ENCODE measurements at places on chromosomes 16 and 17.

- DNase-seq, result no peak
These were observed 51.7 kb downstream of the ARHGAP27 start for GRCh38 chr17:45380991-45381390.

DNA sequence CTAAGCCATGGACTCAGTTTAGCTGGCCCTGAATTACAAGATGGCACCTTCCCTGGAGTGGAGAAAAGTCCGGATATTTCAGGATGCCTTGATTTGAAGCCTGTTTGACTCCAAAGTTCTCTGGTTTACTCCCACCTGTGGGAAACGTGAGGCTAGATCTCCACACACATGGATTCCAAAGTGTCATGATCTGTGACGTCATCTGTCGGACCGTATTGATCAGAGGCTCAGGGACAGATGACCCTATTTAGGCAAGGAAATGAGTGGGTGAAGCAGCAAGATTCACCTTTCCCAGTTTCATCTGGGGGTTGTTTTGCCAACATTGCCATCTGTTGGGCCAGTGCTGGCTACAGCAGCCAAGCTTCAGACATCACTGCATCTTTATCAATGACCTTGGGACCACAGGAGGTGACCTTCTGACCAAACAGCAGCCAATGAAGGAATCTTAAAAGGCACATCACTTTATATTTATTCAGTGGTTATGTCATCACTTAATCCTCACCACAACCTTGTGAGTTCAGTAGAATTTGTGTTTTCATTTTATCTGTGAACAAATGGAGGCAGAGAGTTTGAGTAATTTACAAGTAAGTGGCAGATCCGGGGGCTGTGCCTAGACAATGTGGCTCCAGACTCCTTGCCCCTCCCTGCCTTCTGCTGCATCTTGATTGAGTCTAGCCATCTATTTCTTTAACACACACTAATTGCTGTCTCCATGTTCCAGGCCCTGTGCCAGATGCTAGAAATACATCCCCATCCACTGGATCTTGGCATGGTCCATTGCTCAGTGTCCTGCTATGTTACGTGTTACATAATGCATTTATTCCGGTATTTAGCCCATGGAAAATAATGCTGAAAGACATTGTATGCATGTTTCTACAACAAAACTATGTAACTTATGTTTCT, 1.5 kb upstream of the CDH13 start:
- DNase-seq, result no peak

GRCh38 chr17:34843682-34844081, 117.6 kb downstream of the CCT6B start:
- no peak for DNase-seq

DNA sequence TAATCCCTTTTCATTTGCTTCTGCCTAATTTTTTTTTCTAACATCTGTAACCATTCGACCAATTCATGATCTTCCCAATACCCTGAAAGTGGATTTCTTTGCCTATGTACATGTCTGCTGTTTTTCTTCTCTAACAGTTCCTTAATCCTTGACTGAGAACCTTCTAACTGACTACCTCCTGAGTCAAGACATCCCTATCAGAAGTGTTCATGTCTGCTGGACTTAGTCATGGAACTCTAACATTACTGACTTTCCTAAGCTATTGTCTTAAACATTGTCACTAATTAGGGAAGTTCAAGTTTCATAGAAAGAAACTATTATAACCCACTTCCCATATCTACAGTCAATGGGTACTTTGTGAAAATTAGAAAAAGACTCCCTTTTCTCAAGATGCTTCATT, 52.4 kb upstream of the IRX5 start:
- no peak for DNase-seq

DNA sequence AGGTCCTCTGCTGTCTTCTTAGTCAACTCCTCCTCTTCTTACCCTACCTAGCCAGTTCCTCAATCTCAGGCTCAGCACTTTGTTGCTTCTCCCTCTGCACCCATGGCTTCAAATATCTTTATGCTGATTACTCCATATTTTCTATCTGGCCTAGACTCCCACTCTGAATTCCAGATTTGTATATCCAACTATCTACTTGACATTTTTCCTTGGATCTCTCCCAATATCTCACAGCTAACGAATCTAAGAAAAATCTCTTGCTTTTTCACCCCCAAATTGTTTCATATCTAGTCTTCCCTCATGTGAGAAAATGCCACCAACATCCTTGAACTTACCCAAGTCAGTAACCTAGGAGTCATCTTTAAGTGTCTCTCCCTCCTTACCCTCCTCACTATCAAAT, 176.4 kb upstream of the ERCC4 start:
- no peak for DNase-seq

GRCh38 chr16:19123535-19124178, 9.9 kb downstream of the ITPRIPL2 start:
- DNase-seq, result no peak

DNA sequence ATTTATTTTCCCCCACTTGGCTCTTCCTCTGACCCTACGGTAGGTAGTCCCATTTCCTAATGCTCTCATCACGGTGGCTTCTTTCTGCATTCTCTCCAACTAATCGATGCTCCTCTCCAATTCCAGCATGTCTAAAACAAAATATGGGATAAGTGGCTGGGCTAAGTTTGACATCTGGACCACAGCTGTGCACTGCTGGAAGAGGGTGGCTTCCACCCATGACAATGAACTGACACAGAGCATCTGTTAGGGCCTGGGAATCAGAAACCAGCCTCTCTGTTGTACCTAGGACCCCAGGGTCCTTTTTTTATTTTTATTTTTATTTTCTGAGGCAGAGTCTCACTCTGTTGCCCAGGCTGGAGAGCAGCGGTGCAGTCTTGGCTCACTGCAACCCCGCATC, 29.0 kb upstream of the SLC39A11 start:
- no peak for DNase-seq

DNA sequence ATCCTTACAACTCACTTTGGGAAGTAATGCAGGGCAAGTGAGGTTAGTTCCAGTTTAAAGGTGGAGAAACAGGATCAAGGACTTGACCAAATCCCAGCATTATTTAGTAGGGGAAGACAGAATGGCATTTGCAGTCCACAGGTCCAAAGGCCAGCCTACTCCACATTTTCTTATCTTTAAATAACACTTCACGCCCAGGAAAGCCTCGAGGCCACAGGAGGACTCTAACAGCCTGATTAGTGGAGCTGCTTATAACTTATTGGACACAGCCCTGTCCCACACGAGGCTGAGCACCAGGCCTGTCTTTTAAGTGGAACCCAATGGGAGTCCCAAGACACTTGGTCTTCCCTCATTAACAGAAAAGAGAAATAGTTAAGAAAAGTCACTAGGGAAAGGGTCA, 12.1 kb upstream of the HYDIN start:
- no peak for DNase-seq

GRCh38 chr17:43823350-43824084, 9.4 kb downstream of the MPP3 start:
- DNase-seq, result no peak

DNA sequence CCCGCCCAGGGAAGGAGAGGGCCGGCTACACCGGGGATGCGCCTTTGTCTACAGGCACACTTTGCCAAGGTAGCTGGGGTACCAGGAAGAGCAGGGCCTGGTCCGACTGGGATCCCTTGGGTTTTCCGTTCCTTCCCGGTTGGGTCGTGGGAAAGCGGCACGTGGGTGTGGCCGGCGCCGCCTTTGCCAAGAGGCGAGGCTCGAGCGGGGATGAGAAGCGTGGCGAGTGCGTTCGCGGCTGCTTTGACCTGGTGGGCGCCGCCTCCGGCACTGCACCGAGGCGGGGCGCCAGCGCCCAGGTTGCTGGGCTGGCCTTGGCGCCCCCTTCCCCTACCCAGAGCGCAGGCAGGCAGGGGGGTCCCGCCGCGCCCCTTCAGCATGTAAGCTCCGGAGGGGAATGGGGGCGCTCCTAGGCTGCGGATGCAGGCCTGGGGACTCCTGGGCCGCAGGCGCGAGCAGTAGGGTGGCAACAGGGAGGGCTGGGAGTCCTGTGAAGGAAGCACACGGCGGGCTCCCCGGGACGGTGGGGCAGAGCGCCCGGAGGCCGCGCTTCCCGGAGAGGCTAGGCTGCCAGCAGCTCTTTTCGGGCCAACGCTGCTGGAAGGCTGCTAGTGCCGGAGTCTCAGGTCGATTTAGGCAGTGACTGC, 2.0 kb downstream of the HAS3 start:
- DNase-seq, result no peak

DNA sequence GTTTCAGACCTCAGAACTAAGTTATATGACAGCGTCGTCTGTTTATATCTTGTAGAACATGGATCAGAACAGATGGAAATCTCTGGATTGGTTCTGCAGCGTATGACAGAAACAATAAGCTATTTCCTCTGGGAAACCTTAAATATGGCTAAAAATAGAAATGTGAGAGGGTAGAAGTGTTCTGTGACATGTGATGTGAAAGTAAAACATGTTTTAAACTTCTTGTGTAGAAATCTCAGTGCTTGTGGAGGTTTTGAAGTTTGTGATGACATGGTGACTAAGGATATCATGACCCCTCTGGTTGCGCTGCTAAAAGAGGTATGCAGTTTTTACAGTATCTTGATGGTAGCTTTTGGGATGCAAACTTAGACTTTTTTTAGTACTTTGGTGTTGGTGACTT, 2.8 kb downstream of the HEATR3 start:
- no peak for DNase-seq

DNA sequence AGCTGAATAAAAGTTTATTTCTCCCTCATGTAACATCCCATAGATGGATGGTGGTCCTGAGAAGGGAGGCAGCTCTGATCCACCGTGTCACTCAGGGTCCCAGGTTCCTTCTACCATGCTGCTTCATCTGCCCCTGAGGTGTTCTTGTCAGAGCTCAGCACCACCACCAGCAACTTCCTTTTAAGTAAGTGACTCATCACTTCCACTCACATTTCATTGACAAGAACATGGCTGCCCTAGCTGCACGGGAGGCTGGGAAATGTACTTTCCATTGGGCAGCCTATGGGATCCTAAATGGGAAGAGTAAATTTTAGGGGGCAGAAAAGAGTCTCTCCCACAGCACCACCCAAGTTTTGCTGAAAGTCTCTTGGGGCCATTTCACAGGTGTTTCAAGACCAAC, 134.7 kb downstream of the USP31 start:
- DNase-seq, result no peak

All from kidney glomerular epithelial cell (primary cell).